ENCODE measurements at places on chromosomes 7 and 10.

DNA sequence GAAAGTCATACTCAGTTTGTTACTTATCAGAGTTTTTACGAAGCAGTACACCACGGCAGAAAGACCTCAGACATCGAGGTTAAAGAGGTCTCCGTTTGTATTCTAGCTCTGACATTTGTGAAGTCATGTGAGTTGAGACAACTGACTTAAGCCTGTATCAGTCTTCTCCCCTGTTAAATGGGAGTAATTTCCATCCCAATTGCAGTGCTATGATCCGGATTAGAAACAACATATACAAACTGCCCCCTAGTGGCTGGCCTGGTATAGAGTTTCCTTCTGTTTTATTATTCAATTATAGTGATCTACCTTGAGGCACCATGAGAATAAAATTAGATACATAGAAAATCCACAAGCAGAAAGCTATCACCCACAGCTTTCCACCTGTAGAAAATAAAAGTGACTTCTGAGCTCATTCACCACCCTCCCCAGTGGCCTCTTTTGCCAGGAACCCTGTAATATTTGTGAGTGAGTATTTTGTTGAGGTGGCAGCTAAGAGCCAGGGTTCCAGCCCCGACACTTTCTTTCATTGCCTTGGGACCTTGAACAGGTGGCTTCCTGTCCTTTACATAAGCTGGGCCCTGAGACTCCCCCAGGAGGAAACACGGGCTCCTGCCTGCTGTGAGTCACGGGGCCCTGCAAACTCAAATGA lies 607.2 kb upstream of the MGMT start:
- no peak for DNase-seq

DNA sequence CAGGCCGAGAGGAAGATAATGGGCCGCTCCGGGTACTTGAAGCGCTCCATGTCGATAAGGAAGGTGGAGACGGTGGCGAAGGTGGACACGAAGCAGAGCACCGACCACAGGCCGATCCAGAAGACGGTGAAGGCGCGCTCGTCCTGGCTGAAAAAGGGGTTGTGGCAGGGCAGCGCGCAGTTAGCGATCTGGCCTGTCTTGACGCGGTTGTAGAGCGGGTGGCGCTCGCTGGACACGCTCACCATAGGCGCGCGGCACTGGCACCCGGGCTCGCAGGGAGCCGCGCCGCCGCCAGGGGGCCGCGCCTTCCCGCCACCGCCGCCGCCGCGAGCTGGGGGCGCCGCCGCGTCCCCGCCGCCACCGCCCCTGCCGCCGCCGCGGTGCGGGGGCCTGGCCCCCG lies 1.6 kb downstream of the FZD8 start:
- peak; percentile 39 for DNase-seq

GRCh38 chr7:135075716-135076115 lies 72.2 kb upstream of the TMEM140 start:
- no peak for DNase-seq

DNA sequence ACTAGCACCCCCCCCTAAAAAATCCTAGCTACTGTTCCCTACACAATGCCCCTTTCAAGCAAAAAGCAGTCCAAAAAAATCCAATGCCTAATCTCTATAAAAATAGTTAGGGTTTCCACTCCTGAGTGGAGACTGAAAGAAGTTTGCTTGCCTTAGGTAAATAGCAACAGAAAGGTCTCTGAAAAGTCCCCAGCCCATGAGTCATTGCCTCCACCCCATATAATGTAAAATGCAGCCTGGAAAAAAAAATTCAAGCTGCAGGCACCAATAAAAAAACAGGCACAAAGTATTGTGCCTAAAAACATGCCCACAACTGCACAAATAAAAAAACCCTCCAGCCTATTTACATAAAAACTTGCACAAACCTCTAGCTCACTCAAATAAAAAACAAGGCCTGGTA lies 47.5 kb downstream of the ZNF680 start:
- no peak for DNase-seq

GRCh38 chr7:69078997-69079769 lies 519.1 kb upstream of the AUTS2 start:
- DNase-seq: no peak

DNA sequence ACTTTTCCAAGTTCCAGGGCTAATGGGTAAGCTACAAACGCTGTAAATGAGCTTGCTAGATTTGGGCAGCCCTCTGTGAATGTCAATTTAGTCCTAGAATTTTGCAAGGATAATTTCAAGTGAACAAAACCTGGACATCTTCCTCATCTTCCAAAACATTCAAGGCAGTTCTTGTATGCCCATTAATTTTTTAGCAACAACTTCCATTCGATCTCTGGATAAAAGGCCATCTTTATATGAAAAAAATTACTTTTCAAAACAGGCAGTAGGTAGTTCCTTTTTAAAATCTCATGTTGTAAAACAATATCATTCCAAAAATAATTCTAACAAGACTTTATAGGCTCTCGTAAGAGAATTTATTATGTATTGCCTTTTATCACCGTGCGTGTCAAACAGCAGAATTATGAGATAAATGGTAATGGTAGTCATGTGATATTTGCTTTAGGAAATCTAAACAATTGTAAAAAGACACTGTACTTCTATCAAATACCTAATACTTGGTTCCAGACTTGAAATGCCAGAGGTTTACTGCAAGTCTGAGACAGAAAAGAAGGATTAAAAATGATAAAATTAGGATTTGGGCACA lies 143.7 kb upstream of the NRP1 start:
- no peak for DNase-seq

DNA sequence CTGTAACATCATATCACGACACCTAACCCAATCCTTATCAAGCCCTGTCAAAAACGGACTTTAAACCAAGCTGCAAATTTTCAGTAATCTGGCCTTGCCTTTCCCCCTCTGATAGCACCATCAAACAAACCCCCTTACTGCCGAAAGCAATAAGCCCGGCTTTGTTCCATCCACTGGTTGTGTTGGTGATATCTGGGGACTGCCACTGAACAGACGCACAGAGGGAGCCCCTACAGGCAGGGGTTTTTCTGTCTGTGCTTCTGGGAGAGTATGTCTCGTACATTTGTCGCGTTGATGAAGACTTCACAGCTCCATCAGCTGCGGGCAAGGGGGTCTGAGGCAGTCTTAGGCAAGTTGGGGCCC lies 550 bp upstream of the PLAU start:
- no peak for DNase-seq

DNA sequence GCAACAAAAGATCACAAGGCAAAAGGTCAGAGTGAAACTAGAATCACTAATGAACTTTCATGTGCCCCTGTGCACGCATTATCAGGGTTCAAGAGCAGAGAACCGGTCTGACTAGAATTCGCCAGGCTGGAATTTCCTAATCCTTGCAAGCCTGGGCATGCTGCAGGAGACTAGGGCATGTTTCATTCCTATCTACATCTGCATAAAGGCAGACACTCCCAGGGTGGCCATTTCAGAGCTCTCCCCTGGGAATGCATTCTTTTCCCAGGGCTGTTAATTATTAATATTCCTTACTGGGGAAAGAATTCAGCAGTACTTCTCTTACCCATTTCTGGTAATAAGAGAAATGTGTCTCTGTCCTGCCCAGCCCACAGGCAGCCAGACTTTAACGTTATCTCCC lies 90.5 kb downstream of the CDC14C start:
- DNase-seq: no peak

DNA sequence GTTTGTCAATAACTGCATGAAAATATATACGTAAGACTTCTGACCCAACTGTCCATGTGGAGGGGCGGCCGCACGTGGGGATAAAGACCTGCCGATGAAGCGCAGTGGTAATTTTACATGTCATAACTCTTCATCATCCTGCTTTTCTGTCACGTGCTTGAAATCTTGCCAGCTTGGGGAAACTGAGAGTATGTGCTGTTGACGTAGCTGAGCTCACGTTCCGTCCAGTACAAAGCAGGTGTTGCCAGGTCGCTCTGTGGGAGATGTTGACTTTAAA lies 105.1 kb downstream of the INPP5A start:
- no peak for DNase-seq

DNA sequence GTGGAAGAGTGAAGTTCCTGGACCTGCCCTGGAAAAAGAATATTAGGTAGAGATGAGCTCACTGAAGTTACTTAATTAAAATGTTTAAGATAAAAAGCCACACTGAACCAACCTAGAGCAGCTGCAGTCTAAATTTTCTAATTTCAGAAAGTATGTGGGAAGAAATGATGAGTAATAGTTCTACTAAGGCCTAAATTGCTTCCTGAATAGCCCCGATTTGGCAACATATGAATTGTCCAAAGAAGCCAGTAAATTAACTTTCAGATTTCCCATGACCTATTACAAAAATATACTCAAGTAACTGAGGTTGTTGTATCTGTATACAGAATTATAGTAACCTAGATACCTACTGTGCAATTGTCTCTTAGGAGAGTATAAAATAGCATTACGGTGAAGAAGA lies 312.6 kb downstream of the IPMK start:
- DNase-seq: no peak

- no peak for DNase-seq
Measured at GRCh38 chr10:44827431-44828006, 83.6 kb upstream of the TMEM72 start.

DNA sequence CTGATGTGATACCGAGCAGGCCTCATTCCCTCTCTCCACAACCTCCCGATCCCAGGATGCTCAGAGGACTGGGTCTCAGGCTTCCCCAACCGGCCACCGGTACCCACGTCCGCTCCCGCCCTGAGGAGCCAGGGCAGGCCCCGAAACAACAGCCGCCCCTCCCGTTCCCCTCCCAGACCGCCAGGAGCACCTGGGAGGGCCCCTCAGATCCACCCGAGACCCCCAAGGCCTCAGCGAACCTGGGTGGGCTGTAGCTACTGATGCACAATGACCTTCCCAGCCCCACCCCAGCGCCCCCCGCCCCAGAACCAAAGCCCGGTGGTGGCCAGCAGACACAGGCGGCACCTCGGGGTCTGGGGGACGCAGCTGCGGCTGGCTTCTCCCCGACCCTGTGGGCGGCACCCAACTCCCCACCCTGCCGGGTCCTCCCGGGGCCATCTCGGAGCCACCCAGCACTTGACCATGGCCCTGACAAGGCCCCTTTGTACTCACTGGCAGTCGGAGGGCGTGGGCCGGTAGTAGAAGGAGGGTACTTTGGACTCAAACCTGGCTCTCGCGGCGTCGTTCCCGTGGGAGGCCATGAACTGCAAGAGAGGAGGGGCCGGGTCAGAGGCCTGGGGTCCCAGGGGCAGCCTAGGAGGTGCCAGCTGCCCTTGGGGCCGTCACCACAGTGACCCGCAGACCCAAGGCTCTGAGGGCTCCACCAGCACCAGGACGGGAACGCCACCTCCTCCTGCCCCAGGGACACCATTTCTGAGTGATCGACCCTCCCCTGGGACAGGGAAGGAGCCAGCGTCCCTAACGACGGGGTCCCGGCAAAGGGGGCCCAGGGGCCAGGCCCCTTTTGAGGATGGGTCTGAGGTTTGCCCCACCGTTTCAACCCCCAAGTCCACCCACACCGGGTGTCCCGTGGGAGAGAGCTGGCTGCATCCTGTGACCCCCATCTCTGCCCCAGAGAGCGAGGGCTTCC lies 28.1 kb downstream of the ADAP1 start:
- DNase-seq: peak; percentile 1

DNA sequence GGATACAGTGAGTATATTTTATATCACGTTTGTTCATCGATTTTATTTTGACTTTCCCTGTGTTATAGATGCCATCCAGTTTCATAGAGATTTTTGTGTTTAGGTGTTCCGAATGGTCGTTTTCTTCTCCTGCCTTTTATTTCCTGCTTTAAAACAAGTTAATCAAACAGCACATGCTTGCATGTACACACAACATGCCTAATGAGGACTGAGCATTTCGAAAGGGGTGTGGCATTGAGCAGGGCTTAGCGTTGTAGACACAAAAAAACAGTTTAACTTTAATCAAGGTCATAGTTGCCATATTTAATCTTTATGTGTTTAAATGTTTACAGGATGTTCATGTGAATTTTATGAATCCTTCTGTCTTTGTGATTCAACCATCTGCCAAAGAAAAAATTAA lies 430.5 kb upstream of the GALNT17 start:
- DNase-seq: no peak

DNA sequence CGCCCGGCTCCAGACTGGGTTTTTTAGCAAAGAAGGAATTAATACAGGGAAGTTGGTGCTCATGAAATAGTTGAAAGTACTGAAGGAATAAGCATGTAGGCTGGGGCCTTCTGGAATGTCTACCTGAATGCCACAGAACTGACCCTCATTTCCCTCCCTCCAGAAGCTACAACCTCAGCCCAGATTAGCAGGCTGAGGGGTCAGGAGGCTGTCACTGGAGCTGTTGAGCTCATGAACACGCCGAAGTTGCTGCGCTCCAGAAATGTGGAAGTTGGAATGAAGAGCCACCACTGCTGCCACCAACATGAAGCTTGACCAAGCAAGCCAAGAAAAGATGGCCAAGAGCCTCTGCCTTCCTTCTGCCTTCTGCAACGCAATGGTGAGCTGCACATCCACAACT lies 52.2 kb upstream of the KMT2E start:
- no peak for DNase-seq

DNA sequence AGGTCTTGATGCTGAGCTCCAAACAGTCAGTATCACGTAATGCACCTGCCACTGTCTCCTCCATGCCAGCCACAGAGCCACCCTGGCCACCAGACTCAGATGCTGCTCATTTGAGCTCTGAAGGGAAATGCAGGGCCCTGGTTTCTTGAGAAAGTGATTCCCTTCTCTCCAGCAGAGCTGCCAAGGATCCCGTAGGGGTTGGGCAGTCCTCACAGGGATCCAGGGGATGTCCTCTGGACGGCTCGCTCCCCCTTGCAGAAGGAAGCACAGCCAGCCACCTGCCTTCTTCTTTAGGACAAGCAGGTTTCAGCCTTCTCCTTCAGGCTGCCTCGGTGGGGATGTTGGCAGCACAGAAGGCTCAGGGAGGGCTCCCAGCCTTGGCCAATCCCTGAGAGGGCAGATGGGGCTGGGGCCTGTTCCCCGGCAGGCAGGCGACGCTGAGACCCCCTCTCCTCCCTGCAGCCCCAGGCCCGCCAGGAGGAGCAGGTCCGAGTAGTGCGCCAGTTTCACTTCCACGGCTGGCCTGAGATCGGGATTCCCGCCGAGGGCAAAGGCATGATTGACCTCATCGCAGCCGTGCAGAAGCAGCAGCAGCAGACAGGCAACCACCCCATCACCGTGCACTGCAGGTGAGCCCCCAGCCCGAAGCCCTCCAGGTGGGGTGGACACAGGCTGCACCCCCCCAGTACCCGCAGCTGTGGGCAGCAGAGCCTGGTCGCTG lies 48.9 kb downstream of the MKI67 start:
- no peak for DNase-seq
